Activated T-cell treated with anti-CD3 and anti-CD28 coated beads, Interleukin-2, amount 50 U/mL, for 72 hours (primary cell): ENCODE measurements at places on chromosomes 6 and 20. TPM values are rescaled to one million over a fixed set of nuclear protein-coding genes. Genes with fewer than 3 reads are reported as not detected.

BTNL2 gene
- total RNA-seq: not detected

PLCB4 gene
- not detected for total RNA-seq

DNA sequence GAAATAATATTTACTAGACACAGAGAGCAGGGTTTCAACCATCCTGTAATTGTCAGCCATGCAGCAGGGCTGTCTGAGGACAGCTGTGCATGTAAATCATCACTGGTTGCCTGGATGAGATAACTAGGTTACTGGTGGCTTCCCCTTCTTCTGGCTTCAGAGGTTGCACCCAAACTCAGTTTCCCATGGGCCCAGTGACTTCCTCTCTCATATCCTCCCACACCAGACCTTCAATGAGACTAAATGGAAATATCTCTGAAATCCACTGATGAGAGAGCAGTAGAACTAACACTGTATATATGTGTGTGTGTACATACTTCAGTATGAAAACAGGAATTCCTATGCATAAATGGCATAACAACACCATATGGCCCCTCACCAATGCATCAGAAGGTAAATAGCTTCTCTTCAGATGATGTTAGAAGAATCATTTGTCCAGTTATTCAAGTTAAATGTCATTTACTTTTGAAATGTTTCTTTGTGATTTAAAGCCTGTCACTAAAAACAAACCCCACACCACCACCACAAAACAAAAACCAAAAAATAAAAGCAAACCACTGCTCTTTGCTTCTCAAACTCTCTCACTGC is 51.0 kb upstream of the IL20RA start:
- H3K27ac ChIP-seq: peak overlapping the region; percentile 11
- peak; percentile 29 for DNase-seq
- H3K36me3 ChIP-seq: no peaks in the 10 kb centered on the region
- H3K27me3 ChIP-seq: peaks cover 11% of the 10 kb centered on the region
- peaks cover 54% of the 10 kb centered on the region for H3K4me1 ChIP-seq

DNA sequence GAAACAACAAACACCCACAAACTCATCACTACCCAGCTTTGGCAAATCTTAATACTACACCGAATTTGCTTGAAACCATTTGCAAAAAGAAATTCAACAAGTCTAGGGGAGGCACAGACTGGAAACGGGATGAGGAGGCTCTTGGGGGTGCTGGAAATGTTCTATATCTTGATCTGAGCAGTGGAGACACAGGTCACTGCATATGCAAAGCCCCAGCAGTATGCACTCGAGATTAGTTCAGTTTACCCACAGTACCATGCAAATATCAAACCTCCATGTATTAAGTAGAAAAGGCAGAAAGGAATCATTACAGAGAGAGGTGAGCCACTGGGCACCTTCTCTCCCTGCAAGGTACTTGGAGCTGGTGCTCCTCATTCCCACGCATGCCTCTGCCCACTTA is 75.9 kb downstream of the PREX1 start:
- H3K4me3 ChIP-seq: peak overlapping the region; percentile 60
- peaks cover 11% of the 10 kb centered on the region for H3K36me3 ChIP-seq
- peaks cover 71% of the 10 kb centered on the region for H3K4me1 ChIP-seq
- no peaks in the 10 kb centered on the region for H3K27me3 ChIP-seq

DNA sequence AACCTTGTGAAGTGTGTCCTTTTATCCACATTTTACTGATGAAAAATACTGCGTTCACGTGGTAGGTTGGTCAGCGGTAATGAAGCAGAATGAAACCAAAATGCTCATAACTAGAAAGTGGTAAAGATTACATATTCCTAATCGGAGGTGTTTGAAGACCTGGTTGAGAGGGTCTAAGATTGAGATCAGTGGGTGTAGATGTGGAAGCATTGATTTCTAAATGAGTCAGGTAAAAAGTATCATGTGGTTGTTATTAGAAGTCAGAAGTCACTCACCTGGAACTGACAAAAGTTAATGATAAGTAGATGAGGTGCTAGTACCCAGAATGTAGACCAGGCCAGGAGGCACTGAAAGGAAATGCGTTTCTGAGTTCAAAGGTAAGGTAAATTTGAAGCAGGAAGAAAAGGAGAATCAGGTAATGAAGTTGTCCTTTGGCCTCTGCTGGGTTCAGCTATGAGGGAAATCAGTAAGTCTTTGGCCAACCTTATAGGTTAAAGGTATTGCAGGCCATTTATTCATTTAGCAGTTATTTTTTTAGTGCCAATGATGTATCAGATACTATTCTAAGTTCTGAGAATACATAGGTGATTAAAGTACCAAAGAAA is 31.2 kb downstream of the FAM83B start:
- H3K27ac ChIP-seq: no peak overlapping the region
- H3K4me1 ChIP-seq: no peaks in the 10 kb centered on the region
- no peaks in the 10 kb centered on the region for H3K36me3 ChIP-seq
- DNase-seq: no peak

DNA sequence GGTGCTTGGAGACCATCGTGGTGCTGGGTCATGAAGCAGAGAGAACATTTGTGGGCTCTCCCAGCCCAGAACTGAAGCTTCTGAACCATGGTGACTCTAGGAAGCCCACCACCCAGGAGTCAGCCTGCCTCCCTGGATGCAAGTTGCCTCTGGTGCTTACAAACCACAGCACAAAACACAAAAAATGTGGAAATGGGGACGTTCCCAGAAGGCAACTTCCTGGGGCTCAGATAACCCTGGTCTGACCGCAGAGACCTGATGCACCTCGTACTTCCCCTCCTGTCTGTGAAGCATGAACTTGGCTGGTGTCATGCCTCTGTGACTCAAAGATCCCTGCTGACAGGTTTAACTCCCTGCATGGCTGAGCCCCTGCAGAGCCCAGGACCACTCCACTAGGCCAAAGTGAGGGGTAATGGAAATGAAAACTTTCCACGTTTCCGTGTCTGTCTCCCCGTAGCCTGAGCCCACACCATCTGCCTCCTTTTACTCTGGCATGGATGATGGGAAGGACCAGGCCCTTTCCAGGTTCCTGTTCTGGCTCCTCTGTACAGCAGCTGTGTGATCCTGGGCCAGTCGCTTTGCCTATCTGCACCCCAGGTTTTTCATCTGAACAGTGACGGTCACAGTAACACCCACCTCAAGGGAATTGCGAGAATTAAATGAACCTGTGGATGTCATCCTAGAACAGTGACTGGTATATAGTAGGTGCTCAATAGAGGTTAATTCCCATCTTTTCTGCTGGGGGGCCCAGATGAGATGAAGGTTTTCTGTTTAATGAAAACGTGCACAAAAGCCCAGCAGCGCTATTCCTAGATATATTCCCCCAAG is 57.7 kb downstream of the PPP1R16B start:
- peak overlapping the region; percentile 74 for H3K4me3 ChIP-seq
- H3K36me3 ChIP-seq: peaks cover 8% of the 10 kb centered on the region
- H3K27me3 ChIP-seq: no peaks in the 10 kb centered on the region
- H3K4me1 ChIP-seq: peaks cover 75% of the 10 kb centered on the region
- DNase-seq: peak; percentile 71
